Fibroblast of skin of abdomen (primary cell): ENCODE measurements at places on chromosomes 5 and 9.

GRCh38 chr5:140596321-140596741 lies 31.7 kb downstream of the SLC35A4 start:
- no peak for DNase-seq

GRCh38 chr5:109030360-109031143 lies 282.9 kb downstream of the FER start:
- DNase-seq, result no peak

DNA sequence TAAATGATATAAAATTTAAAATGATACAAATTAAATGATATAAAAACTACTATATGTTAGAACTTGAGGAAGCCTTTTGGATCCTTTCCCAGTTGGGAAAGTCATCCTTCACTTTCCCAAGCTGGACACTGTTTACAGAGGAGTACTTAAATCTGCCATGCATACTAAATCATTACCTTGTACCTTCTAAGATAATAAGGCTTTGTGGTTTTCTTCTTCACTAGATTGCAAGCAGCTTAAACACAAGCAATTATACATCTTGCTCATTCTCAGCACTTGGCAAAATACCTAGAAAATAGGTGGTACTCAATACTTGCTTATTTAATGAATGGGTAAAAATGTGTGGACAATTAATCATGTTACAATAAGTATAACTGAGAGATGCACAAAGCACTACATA lies 666.8 kb downstream of the PTPRD start:
- peak; percentile 39 for DNase-seq

- no peak for DNase-seq
Measured at GRCh38 chr5:172843825-172844576, 9.9 kb downstream of the ERGIC1 start.

GRCh38 chr9:75669721-75670120 lies 220.8 kb upstream of the PCSK5 start:
- no peak for DNase-seq

DNA sequence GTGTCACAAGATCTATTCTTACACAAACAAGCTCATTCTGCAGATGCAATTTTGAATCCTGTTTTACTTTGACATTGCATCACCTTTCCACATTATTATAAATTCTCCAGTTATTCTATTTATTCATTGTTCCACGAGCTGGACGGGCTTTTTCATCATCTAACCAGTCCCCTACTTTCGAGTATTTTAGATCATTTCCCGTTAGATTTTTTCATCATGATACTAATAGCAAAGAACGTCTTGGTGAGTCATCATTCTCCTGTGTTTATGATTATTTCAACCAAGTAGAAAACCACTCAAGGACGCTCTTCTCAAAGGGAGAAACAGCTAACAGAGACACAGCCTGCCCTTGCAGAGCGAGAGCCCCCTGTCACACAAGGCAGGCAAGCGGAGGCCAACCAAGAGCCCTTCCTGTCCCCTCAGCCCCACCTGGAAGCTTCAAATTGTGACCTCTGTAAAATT lies 15.1 kb downstream of the BBLN start:
- DNase-seq, result peak; percentile 20

DNA sequence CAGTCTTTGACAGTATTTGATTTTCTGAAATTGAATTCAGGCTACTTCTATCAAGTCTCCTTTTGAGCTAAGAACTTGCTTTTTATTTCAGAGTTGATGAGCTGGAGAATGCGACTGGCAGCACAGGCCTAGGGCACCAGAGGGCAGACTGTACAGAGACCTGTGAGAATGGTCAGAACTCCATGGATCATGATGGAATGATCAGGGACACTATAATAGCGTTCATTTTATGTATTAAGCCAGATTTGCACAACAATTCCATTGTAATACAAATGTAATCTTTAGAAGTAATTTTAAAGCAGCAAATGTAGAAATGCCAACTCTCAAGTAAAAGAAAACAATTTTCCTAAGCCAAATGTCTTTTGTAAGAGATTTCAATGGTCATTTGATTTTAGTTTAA lies 902.4 kb downstream of the NR2F1-AS1 start:
- DNase-seq, result no peak

- no peak for DNase-seq
Measured at GRCh38 chr5:151068433-151069197, 12.2 kb downstream of the TNIP1 start.

DNA sequence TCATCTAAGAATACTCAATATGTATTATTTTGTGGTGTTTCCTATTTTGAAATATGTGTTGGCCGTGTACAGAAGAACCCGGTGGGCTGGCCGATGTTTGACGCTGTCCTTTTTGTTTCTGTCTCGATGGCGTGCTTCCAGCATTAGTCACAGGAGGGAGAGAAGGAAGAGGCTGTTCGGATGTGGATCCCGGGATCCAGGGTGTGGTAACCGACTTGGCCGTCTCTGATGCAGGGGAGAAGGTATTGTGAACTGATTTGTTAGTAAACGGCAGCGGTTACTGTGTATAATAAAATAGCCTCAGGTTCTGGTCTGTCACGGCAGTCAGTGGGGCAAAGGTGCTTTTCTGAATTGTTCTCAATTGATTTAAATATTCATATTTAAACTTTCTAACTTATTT lies 275.0 kb downstream of the ARHGEF28 start:
- peak; percentile 64 for DNase-seq

DNA sequence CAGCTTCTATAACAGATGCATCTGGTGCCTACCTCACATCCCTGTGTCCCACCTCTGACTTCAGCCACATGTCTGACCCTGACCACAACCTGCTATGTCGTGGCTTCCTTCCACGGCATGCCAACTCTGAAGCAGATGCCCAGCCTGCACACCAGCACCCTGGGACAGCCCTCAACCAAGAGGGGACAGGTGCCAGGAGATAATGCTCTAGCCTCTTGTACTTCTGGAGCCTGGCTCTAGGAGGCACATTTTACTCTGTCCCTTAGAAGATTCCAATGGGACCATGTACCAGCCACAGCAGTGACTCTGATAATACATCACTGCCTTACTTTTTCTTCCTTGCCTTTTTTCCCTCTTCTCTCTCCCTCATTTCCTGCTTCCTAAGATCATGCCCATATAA lies 51.4 kb downstream of the EBF1 start:
- no peak for DNase-seq

DNA sequence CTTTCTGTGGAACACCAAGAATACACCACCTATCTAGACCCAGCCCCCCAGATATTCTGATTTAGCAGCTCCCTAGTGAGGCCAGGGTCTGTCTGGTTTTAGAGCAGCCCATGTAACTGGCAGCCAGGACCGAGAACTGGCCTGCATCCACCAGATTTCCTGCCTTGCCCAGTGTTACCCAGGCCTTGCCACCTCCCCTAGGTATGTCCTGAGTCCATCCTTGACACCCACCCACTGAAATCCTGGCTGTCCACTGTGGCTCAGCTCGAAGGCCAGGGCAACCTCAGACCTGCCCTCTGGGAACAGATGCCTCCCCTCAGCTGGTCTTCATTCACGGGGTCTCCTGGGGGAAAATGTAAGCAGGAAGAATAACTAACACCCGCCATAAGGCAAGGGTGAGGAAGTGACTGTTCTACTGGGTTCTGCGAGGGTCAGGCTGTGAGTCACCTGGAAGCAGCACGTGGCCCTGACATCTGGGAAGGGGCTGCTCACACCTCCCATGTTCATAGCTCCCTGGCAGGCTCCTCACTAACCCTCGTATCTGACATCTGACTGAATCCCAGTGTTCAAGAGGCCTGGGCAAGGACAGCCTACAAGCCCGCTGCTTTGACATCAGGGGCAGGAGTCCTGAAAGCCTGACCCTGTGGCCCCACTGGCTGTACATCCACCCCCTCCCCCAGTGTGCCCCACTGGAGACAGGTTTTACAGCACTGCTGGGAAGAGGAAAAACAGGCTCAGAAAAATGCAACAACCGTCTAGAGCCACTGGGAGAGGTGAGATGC lies 72.7 kb downstream of the SEMA4D start:
- peak; percentile 41 for DNase-seq

DNA sequence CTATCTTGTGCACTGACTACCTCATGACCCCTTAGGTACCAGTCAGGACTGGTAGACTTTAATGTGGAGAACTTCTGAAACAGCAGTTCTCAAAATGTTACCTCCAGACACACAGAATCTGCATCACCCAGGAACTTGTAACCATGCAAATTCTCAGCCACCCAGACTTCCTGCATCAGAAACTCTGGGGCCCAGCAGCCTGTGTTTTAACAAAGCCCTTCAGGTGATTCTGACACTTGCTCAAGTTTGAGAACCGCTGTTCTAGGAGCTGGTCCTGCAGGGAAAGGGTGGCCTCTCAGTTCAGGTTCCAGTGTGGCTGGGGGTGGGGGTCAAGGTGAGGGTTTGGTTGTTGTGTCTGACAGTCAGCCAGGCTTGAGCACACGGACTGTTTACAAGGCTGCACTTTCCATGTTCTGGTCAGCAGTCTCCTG lies 28.4 kb downstream of the ZFP62 start:
- no peak for DNase-seq

- no peak for DNase-seq
Measured at GRCh38 chr5:1834022-1834551, 32.9 kb downstream of the NDUFS6 start.

- peak; percentile 27 for DNase-seq
Measured at GRCh38 chr9:29211580-29212396, 1638.5 kb upstream of the C9orf72 start.
